Retinal pigment epithelial cell (primary cell): ENCODE measurements at places on chromosomes 16 and 17.
A peak's percentile ranks its signal among the peaks of the same experiment; 100 is the strongest.

- peak; percentile 28 for DNase-seq
These were observed 1326.6 kb upstream of the GOT2 start for GRCh38 chr16:60060731-60061130.

GRCh38 chr17:30278032-30278431 lies 13.7 kb downstream of the BLMH start:
- peak; percentile 46 for DNase-seq

GRCh38 chr16:10931134-10931533 lies 11.1 kb downstream of the DEXI start:
- DNase-seq, result no peak

GRCh38 chr17:37239690-37240334 lies 136.0 kb upstream of the C17orf78 start:
- DNase-seq, result no peak

GRCh38 chr17:80132906-80133625 lies 13.9 kb downstream of the EIF4A3 start:
- DNase-seq, result no peak

GRCh38 chr17:11986179-11986941 lies 10.9 kb downstream of the ZNF18 start:
- DNase-seq, result no peak

DNA sequence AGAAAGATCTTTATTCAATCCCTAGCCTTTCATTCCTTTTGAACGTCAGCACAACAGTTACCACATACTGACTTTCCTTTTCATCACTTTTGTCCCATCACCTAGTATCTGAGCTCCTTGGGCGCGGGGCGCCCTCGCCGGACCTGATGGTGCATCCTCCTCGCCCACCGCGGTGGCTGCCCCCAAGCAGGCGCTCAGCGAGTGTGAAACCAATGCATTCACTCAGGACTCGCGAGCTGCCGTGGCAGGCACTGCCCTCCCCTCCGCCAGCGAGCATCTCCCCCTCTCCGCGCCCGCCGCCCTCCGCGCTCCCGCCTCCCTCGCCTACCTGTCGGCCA lies 756 bp downstream of the KLHL11 start:
- DNase-seq, result no peak

- no peak for DNase-seq
These were observed 60.2 kb downstream of the TEX2 start for GRCh38 chr17:64202683-64203344.

DNA sequence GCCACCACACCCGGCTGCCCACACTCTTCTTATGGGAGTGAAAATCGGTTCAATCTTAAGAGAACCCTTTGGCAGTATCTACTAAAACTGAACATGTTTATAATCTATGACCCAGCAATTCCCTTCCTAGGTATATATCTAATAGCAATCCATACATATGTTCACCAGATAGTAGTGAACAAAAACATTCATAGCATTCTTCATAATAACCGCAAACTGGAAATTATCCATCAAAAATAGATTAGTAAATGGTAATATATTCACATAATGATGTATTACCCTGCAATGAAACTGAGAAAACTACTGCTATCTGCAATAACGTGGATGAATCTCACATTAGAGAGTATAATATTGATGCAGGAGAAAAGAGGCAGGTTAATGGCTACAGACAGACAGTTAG lies 23.1 kb downstream of the COPRS start:
- DNase-seq, result no peak

DNA sequence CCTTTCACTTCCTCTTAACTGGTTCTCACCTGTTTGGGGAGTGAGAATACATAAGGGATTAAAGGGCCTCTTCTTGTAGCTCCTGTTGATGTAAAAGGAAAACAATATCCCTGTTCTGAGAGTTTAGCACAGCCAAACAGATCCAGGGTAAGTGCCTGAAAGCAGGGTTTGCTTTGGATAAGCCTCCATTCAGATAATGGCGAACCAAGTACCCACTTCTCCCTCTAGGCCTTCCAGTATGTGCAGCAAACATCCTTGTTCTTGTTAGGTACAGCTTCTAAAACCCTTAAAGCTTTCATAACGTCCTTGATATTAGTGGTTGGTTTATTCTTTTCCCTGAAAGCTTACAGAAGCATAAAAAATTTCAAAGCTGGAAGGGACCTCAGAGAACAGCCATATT lies 130.6 kb upstream of the DNAH9 start:
- DNase-seq, result no peak
